ENCODE measurements at places on chromosomes 2 and 18.

DNA sequence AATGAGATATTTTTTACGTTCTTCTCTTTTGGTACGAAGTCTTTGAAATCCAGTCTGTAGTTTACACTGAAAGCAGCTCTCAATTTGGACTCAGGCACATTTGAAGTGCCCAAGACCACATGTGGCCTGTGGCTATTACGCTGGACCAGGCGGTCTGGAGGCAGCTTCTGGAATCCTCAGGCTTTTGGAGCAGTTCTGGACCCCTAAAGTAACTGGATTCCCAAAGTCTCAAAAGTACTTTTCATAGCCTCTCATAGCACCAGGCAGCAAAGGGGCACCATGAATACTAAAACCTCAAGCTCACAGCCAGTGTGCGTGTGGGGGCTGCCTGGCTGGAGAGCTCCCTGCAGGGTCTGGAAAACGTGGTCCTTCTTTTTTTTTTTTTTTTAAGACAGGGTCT, 119.0 kb downstream of the SMAD7 start:
- DNase-seq = no peak

- no peak for DNase-seq
Measured at GRCh38 chr2:197285361-197285760, 25.2 kb downstream of the ANKRD44 start.

- no peak for DNase-seq
Measured at GRCh38 chr18:50057009-50057408, 137.9 kb downstream of the MYO5B start.

DNA sequence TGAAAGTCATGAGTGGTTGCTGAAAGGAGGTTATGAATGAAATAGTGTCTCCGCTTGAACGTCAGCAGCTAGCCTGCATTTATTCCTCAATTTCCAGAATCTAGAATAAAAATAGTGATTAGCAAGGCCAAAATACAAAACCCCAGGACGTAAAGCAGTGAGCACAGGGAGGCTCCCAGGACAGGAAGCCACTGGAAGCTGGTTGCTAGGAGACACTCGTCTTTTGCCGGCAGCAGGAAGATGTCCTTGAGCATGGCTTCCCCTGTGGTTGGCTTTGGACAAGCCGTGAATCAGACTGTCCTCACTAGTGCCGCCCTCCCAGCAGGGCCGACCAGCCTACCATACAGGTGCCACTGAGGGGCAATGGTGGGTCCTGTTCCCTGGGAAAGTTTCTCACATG, 374.4 kb downstream of the MTX2 start:
- DNase-seq = no peak

GRCh38 chr2:232332940-232333259, 45.7 kb upstream of the ALPP start:
- no peak for DNase-seq

GRCh38 chr2:6937582-6937981, 20.4 kb downstream of the RNF144A start:
- DNase-seq = no peak

DNA sequence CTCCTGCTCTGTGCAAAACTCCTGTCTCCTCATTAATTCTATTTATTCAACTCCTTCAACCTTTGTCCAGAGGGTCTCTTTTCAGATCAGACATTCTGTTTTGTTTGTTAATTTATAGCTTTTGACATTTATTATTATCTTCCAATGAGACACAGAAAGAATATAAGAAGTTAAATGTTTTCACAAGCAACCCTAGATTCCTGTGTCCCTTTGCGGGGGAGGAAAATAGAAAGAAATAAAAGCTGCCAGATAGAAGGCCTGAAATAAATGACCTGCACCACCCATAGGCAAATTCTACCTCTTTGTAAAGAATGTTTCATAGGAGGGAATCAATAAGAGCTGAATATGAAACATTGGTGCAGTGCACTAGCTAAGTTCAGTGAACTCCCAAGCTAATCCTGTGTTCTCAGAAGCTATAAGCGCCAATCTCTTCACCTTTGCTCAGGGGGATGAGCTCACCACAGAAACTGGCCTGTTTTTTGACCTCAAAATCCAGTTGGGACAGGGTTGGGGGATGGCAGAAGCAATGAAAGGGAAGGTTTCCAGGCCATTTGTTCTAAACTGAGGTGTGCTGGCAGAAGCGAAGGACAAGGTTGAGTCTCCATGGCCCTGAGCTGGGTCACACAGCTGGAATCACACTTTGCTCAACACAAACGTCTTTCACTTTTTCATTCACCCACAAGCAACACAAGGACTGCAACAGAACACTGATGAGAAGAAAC, 258.6 kb downstream of the NRXN1 start:
- DNase-seq = no peak

- no peak for DNase-seq
Measured at GRCh38 chr18:3172097-3172496, 47.7 kb downstream of the MYOM1 start.

DNA sequence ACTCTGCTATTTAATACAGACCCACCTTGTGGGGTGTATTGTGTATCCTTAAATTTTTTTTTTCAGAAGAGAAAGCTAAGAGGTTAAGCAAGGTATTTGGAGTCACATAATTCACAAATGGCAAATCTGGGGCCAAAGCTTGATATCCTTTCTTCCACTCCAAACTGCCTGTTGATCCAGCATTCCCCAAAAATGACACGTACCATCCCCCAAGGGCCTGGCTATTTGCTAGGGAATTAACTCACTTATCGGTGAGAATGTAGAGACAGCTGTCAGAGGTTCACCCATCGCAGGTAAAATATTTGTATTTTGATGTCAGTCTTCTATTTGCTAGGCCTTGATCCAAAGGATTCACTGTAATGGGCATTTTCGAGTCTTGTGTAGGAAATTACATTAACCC, 103.6 kb upstream of the FZD7 start:
- no peak for DNase-seq

Data from CD4-positive, alpha-beta T cell treated with Interleukin-1 beta for 1 hour (primary cell).